ENCODE measurements at places on chromosomes 6 and 20.

DNA sequence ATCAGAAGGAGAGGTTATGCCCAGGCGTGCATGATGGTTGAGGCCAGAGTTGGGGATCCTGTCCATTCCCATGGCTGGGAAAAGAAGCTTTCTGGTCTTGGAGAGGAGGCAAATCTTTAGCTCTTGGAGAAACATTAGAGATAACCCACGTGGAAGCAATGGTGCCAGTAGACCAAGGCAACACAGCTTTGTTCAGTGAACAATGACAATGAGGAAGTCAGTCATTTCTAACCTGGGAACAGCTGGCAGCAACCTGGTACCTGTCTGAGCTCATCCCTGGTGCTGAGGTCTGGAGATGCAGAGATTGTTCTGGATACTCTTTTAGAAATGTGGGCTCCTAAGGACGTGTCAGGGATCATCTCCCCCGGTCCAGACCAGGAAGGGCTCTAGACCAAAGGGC, 76.7 kb upstream of the PAX1 start:
- no peak for DNase-seq

DNA sequence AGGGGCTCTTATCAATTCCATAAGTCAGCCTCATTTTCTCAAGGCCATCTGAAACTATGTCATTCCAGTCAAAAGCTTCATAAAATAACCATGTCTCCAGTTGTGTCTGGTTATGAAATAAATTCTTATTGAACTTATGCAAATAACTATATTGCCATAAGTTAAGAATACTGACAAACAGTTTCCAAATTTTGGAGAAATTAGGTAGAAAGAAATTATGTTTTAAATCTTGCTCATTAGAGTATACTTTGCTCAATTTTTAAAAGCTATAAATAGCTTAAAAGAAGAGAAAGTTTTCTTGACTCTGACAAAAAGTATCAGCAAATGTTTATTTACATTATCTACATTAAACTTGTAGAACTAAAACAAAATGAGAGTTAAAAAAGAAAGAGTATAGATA, 63.0 kb upstream of the MRAP2 start:
- DNase-seq: no peak

DNA sequence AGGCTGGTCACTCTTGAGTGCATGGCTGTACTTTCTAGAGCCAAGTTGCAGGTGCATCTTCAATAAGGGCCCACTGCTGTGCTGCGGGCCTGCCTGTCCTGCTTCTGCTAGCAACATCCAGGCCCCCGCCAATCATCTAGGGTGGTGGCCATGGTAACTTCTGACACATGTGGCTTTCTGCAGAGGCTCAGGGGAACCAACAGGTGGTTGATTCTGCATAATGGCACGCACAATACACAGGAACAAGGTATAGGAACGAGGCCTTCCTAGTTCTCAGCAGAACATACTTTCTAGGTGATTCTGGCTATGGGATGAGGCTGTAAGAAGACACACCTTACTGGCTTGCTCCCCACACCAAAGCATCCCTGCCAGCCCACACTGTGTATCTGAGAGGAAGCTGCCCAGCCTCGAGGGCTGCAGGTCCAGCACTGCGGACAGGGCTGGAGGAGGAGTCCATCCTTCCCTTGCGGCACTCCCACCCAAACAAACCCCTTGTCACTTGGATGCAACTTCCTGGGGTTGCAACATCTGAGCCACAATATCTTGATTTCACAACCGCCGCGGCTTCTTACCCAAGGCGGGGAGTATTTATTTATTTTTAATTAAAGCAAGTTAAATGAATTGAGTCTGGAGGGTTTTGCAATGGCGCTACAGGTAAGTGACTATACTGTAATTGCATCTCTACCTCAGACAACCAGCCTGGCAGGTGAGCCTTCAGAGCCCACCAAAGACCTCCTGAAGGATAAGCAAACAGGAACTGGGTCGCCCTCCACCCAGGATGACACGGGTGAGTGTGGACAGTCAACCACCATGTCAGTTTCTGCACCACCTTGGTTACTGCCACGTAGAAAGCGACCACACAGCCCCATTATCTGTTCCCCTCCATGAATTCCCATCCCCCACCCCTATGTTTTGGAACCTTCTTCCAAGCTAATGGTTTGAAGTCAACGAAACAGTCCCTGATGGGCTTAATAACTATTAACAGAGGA, 49.6 kb downstream of the SULF2 start:
- no peak for DNase-seq

GRCh38 chr6:155219299-155219698, 44.5 kb upstream of the CLDN20 start:
- no peak for DNase-seq

DNA sequence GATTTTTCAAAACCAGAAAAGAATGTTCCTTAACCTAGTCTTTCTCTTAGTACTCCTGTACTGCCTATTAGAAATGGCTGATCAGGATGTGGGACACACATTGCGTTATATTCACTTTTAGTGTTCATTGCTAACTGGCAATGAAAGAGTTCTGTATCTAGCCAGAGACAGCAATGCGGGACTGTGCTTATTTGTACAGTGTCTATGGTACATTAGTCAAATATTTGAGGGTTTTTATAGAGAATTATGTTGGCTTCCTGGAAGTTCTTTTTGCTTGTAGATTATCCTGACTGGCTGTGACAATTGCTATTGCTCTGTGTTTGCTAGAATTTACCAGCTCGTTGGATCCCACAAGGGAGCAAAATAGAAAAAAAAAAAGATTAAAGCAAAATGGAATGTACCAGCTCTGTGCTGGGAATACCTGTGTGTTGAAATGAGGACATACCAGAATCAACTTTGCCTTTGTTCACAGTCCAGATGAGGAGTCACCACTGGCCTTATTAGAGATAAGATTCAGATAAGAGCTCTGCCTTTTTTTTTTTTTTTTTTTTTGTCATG, 22.4 kb upstream of the IFNGR1 start:
- no peak for DNase-seq
